ENCODE measurements at places on chromosomes 3 and 15.

GRCh38 chr3:64011685-64012084 is 11.6 kb downstream of the PSMD6 start:
- peak; percentile 54 for DNase-seq

DNA sequence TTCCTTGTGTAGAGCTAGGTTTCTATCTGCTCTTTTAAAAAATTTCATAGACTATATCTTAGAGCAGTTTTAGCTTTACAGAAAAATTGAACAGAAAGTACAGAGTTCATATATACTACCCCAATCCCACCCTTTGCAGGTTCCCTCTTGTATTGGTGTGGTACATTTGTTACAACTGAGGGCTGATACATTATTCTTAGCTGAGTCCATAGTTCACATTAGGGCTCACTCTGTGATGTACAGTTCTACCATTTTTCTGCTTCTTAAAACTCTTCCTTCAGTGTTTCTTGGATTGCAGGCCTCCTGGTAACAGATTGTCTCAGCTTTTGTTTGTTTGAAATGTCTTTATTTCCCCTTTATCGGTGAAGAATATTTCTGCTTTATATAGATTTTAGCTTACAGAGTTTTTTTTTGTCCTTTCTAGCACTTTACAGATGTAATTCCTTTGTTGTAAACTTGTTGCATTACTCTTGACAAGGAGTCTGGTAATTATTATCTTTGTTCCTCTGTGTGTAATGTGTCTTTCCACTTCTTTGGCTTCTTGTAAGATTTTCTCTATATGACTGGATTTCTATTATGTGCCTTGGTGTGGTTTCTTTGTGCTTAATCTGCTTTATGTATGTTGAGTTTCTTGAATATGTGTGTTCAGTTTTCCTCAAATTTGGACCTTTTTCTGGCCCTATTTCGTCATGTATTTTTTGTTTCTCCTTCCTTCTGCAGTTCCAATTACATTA is 25.3 kb downstream of the MEF2A start:
- no peak for DNase-seq

DNA sequence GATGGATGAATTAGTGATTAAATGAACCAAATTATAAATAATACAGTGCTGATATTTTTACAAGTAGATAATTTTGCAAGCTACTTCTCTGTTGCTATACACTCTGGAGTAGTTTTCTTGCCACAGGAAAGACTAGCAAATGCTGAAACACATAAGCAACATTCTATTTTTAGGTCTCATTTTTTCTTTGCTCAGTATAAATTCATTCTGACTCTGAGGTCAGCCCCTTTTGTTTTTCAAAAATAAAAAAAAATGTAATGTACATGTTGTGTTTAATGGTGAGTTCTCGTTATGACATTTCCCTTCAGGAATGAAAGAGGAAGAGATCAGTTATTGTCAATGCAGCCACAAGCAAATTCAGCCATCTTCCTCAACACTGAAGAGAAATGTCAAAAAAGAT is 24.9 kb downstream of the GJD2 start:
- no peak for DNase-seq

DNA sequence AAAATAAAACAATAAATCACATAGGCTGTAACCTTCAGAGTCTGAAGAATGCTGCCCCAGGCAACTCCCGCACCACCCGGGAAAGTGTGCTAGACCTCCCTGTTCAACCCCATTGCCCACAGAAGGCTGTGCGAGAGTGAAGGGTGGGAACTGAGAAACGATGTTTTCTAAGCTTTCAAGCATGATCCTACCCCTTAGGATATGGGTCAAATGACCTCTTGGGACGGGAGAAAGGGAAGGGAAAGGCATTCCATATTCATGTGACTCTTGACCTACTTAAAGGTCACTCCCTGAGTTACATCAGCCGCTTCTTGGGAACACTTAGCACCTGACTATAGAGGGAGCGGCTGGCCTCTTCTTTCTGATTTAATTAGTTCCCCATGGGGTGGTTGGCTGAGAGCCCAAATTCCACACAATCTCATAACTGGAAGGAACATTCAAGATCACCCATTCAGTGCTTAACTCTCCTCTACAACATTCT is 114.7 kb upstream of the SLC24A5 start:
- DNase-seq: no peak

DNA sequence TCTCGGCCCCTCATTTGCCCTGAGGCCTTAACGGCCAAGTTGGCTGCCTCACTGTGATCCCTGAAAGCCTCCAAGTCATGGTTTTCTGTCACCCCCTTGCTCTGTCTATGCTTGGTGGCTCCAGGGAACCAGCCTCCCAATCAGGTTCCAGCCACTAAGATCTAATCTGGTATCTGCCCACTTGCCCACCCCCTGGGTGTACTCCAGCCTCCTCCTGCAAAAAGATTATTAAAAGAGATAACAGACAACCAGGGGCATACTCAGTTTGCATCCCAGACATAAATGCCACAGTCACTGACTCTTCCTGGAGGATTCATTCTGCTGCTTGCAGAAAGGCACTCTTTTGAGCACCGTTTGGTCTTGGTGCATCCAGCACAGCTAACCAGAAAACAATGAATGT is 103.9 kb downstream of the NTRK3 start:
- no peak for DNase-seq

DNA sequence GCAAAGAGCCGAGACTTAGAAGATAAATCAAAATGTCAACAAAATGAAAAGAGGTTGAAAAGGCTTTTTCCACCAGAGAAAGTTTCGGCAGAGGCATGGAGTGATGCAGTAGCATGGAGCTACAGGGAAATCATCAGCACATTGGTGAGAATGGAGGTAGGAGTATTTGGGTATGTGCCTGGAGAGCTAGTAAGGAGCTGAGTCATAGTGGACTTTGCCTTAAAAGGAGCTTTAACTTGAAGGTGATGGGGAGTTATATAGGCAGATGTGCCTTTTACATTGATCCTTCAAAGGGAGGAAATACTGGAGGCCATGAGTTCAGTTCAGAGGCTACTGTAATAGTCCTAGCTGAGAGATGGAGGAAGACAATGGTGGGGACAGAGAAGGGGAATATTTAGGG is 44.3 kb downstream of the IL5RA start:
- no peak for DNase-seq

DNA sequence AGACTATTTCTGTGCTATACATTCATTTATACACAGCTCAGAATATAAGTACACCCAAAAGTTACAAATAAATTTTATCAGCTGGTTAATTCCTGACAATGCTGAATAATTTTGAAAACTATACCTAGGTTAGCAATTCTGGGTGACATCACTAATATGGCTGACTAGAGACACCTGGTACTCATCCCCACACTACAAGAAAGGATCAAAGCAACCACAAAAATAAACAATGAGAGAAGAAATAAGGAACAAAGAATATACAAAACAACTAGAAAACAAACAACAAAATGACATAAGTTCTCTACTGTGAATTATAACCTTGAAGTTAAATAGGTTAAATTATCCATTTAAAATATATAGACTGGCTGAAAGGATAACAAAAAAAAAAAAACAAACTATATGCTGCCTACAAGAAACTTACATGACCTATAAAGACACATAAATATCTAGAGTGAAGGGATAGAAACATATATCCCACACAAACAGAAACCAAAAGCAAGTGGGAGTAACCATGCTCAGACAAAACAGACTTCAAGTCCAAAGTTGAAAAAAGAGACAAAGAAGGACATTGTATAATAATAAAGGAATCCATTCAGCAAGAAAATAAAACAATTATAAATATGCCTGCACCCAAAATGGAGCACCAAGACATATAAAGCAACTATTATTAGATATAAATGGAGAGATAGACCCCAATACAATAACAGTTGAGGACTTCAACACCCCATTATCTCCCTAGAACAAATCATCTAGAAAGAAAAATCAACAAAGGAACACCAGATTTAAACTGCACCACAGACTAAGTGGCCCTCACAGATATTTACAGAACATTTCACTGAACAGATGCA is 57.8 kb downstream of the IMPG2 start:
- no peak for DNase-seq

DNA sequence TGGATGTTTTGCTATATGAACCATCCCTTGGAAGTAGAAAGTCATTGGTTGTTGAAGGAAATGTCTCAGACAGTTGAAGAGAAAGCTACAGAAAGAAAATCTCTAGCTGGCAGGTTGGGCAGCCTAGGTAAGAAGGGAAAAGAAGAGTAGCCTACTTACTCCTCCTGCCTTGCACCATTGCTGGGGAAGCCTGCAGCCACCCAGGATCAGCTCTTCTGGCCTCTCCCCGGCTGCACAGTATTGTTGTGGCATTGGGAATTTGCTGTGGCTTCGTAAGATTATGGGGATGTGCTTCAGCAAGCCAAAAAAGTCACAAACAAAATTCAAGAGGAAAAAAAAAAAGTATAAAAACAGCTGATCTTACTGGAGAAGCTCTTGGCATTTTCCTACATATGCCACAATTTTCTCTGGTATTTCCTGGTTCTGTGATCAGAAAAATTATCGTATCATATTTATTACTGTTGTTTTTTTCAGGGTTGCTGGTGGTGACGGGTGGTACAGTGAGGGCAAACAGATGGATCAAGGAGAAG is 154.2 kb downstream of the TIGIT start:
- no peak for DNase-seq

- peak; percentile 3 for DNase-seq
These were observed 885.4 kb downstream of the PDCD6IP start for GRCh38 chr3:34683851-34684250.

DNA sequence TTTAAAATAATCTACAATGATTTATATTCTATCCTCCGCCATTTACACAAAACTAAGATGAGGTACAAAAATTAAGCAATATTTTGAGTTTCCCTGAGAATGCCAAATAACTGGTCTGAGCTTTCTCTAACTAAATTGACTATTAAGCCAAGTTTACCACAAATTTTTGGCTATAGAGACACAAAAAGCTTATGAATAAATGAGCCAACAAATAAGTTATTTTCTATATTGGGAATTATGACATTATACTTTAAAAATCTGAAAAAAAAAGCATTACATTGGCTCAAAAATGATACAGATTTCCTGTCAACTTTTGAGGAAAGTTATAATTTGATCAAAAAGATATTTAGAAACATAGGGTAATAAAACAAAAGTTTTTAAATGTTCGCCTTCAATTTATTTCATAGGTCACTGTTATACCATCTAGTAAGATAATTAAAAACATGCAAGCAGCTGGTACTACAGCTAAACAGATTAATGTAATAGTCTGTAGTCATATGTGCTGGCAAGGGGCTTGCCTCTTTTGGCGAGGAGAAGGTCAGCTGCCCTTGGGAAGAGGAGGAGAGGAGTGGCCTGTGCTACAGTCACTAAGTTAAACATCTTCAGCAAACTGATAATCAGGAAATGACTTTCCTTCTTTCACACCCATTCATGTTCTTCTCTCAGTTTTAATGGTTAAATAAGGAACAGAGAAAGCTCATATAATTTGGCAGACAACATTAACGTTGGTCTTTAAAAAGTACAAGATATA is 318.5 kb downstream of the TBC1D5 start:
- DNase-seq: peak; percentile 15

DNA sequence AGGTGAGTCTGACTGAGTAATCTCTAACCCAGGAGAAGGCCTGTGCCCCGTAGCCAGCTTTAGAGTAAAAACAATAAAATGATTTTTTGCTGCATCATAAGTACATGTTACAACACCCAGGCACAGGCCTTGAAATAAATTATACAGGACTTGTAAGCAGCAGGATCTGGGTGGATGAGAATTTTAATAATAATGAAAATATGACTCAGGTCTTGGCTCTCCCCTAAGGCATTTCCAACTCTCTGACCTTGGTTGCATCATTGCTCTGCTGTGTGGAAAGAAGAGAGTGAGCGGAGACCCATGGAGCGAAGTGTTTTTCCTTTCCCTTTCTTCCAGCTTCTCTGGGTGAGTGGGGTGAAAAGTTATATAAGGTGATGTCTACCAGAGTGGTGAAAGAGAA is 44.6 kb downstream of the EOMES start:
- peak; percentile 98 for DNase-seq

- no peak for DNase-seq
These were observed 64.9 kb downstream of the CMTM8 start for GRCh38 chr3:32303399-32303747.

- DNase-seq: no peak
These were observed 127.3 kb downstream of the EEFSEC start for GRCh38 chr3:128280481-128281052.

DNA sequence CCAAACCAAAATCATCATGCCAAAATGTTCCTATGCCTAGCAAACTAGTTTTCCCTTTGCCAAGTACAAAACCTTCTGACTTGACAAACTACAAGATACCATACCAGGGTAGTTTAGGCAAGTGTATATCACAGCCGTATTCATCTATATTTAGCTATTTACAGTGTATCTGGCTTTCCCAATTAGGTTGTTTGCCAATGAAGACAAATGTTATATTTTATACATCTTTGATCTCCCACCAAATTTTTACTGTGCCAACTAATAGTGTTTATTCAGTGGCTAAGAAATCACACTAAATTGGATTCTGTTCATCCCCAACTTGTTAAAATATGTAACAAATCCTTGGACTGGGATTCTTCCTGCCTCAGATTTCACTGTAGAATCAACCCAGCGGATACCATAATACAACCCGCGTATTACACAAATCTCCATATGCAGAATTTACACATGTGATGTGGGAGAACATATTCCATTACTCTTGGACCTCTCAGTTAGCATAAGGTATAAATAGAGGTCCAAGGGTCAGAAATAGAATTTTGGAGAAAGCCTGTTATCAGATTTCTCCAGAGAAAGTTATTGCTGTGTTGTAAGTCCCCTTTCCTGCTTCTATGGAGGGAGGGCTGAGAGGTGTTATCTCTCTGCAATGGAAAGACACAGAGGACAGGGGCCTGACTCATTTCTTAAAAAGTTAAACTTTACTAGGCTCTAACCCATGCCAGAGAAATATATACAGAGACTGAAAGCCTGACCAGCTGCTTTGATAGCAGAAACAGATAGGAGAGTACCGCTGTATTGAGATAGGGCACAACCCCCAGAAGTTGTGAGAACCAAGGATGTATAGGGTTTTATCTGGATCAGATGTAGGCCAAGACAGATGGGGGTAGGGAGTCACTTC is 467.0 kb downstream of the FGF12 start:
- no peak for DNase-seq

DNA sequence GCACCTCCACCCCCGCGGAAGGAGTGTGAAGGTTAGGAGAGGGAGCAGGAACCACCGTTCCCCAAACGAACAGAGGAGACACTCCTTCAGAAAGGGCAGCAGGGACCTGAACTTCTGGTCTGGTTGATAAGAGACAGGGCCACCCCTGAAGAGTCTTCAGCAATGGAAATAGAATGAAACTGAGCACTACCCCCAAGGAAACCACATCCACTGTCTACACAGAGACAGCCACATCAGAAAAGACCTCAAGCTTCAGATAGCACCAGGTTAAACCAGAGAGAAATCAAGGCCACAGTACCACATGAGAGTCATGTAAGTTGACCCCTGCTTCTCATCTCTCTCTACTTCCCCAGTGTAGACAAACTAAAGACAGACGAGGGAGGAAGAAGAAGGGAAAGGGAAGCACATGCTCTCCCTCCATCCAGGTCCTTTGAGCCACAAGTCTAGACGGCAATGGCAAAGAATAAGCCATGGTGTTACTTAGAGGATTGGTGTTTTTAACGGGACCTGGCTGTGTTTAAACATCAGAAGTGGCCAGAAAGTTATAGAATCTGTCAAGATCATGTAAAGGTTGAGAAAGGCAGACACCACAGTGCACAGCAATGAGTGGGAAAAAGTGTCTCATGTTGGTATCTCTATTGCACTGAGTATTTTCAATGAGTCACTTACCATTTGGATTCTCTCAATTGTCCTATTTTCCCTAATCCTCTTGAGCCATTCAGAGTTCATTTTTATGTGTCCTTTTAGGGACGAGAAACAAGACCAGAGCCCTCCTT is 31.4 kb upstream of the CTNNB1 start:
- no peak for DNase-seq

Data from HCEC 1CT (cell line).